Testis (tissue), 5 donors: ENCODE measurements at places on chromosomes 3 and 15. TPM values are rescaled to one million over a fixed set of nuclear protein-coding genes. Genes with fewer than 3 reads are reported as not detected.

Gene SLC22A14
- 11.9 TPM for polyA plus RNA-seq

- no peak for DNase-seq
These were observed 63.2 kb upstream of the ATP11B start for GRCh38 chr3:182729903-182730674.

DNA sequence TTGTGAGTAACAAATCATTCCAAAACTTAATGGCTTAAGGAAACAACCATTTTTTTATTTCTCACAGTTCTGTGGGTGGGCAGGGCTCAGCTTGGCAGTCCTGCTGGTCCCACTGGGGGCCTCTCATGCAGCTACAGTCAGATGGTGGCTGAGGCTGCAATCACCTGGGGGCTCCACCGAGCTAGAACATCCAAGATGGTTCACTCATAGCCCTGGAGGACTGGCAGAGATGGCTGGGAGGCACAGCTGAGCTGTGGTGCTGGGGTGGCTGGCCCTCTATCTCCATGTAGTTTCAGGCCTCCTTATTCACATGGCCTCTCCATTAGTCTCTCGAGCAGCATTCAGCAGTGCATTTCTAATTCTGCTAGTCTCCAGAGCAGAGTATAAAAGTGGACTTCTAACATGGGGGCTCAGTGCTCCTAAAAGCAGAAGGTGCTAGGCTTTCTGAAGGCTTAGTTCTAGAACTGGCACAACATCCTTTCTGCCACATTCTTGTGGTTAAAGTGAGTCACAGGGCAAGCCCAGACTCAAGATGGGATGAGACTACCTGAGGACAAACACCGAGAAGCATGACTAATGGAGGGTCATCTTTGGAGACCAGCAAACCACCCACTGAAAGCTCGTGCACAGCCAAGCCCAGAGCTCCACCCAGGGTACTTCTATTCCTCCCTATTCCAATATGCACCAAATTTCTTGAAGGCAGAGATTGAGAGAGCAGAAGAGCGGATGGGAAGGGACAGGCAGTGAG, 6.3 kb downstream of the CAV3 start:
- DNase-seq, result no peak

DNA sequence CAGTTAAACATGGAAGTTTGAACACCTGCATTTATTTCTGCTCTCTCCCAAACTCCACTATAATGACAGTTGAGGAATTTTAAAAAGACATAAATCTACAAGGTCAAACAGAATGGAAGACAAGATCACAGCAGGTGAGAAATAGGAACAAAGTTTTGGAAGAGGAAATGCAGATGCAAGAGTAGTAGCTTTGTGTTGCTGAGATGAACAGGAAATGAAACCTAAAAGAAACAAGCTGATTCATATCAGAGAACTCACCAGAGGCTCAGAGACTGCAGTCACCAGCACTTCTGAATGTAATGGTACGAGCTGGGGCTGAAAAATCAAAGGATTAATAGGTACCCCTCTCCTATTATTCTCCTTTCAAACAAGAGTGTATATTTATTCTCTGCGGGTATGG, 459.9 kb downstream of the RAP2B start:
- DNase-seq, result no peak

- DNase-seq, result no peak
These were observed 144.7 kb downstream of the SERPINI1 start for GRCh38 chr3:167880183-167880582.

DNA sequence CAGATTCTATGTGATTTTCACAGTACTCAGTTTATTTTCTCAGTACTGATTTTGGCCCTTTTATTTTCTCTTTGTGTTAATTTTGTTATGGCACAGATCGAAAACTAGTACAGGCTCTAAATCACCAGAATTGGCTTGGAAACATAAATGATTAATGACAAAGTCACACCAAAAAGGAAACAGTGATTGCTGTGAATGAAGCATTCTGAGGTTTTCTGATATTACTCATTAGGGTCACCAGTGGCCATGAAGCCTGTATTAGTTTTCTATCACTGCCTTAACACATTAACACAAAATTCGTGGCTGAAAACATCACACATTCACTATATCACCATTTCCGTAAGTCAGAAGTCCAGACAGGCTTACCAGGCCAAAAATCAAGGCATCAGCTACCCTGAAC, 343.0 kb upstream of the THRB start:
- DNase-seq, result no peak

DNA sequence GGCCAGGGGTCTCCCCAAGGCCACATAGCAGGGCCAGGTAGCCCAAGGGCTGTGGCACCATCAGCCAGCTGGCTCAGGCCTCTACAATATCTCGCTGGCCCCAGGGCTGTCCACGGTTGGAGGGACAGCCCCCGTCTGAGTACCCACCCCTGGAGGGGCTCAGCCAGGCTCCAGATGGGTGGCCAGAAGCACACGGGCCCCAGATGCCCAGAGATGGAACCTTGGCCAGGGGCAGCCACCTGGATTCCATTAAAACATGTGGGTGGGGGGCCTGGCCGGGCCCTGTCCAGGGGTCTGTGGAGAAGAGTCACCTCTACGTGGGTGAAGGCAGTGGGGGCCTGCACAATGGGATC, 8.4 kb downstream of the CSPG4 start:
- DNase-seq, result no peak

DNA sequence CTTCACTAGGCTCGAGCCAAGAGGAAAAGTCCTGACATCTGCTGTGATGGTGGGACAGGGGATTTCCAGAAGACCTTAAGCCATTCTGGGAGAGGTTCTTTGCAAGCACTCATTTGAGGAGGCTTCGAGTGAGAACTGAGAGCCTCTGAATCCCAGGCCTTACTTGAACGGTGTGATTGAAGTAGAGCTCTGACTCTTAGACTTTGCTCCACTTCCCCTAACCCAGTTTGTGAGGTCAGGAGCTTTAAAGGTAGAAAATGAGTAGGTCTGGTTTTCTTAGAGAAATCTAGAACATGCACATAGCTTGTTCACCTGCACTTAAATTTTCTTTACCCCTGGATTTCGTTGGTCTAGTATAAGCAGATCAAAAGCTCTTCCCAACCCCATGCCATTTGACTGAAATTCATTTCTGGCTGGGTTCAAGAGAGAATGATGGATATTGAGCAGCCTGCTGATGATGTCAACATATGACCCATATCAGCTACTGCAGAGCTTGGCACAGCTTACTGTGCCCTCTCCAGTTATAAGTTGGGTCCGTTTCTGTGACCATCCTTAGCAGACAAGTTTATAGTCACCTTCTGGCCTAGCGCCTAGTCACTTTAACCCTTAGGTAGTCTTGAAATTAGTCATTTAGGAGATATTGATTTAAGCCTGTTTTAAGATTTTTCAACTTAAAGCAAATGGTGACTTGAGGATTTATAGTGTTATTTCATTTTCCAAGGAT, 229.2 kb upstream of the CHRM5 start:
- DNase-seq, result no peak

Gene PLA2G4E
- 0.67 TPM for polyA plus RNA-seq

- no peak for DNase-seq
These were observed 59.6 kb downstream of the COL6A6 start for GRCh38 chr3:130576375-130577266.
